ENCODE measurements at places on chromosomes 6 and 20.

DNA sequence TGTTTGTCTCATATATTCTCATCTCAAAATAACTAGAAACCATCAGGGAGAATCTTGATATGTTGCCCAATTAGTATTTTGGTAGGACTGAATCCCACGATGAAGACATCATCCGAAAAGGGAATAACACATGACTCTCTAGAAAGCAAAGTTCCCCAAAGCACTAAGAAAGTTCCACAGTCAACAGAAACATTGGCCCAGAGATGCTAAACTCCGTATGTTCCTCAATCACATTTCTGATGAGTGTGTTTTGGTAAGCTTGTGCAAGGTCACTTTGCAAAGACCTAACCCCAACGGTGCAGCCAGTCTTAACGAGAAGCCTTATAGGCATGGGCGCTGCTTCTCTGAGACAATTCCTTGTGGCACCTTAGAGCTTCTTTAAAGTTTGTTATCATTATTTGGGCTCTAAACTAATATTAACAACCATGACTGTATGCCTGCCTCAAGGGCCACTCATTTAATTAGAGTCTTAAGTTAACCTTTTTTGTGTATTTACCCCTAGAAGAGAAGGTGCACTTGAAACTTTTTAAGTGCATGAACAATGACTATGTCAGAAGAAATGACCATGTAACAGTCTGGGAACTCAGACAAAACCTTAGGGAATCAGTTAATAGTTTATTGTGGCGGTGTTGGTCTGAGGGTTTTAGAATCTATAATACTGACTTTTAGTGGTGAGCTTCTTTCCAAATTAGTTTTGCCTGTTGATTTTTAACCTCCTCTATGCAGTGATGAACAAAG lies 202.0 kb upstream of the RAB32 start:
- DNase-seq: no peak

DNA sequence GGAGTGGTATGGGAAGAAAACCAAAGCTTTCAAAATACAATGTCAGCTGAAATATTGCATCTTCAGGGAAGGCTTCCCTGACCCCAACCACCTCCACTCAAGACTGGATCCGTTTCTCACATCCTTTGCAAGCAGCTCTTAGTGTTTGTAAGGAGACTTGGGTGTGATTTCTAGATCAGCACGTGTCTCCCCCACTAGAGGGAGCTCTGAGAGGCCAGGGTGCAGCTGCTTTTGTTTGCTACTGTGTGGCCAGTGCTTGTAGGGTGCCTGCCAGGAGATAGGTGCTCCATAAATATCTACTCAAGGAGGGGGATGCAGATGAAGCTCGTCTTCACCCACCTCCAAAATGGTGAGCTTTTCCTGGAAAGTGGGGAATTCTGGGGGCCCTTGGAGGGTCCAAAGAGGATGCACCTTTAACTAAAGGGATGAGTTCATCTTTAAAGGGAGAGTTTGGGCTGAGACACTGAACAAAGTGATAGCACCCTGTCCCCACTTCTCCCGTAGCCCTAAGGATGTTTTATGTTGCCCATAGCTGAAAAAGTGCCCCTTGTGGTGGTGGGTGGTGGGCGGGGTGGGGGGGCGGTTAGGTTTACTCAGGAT lies 52.6 kb upstream of the MAFB start:
- peak; percentile 14 for DNase-seq

GRCh38 chr6:158321960-158322359 lies 9.7 kb downstream of the TULP4 start:
- no peak for DNase-seq

DNA sequence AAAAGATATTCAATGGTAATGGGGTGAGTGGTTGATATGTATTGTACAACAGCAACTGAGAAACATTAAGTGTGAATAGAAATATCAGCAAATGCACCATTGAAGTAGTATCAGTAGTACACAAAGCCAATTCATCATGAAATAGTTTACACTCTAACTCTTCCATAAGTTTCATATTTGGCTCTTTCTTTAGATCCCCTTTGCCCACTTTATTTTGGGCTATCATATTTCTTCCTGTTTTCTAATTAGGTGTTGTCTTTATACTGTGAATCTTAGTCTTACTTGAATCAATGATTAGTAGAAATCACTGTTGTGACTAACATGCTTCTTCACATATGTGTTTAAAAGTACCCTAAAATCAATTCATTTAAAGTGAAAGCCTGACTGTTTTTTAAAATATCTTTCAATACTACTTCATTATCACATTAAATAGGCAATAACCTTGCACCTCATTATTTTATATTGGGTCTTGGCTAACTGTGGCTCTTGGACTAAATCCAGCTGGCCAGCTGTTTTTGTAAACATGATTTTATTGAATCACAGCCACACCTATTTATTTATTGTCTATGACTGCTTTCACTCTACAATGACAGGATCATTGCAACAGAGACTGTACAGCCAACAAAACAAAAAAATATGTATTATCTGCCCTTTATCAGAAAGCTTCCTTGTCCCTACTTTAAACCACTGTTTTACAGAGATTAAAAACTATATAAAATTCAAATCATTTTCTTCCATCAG lies 38.9 kb downstream of the EYS start:
- DNase-seq: peak; percentile 0

GRCh38 chr20:23782366-23782983 lies 31.7 kb upstream of the CST1 start:
- DNase-seq: no peak

GRCh38 chr20:47677635-47678453 lies 107.4 kb downstream of the SULF2 start:
- peak; percentile 62 for DNase-seq

- peak; percentile 38 for DNase-seq
Observed at GRCh38 chr6:137271245-137272183, 52.3 kb upstream of the IFNGR1 start.

All from NCI-H146 (cell line).